ENCODE measurements at places on chromosomes 2 and 18. TPM values are rescaled to one million over a fixed set of nuclear protein-coding genes. Genes with fewer than 3 reads are reported as not detected.

Gene DYSF
- total RNA-seq: 46.8 TPM

Gene HAT1
- total RNA-seq: 29.1 TPM

Gene CHRNG
- total RNA-seq: not detected

Gene TEKT4
- total RNA-seq: not detected

Gene CHRND
- not detected for total RNA-seq

Gene ALKAL2
- total RNA-seq: 64.2 TPM

Gene CXCR4
- 7.8 TPM for total RNA-seq

Gene ELOA2
- not detected for total RNA-seq

Gene COL5A2
- 61.1 TPM for total RNA-seq

Gene ACMSD
- not detected for total RNA-seq

- no peak for DNase-seq
Observed at GRCh38 chr2:156472686-156473085, 36.5 kb downstream of the GPD2 start.

DNA sequence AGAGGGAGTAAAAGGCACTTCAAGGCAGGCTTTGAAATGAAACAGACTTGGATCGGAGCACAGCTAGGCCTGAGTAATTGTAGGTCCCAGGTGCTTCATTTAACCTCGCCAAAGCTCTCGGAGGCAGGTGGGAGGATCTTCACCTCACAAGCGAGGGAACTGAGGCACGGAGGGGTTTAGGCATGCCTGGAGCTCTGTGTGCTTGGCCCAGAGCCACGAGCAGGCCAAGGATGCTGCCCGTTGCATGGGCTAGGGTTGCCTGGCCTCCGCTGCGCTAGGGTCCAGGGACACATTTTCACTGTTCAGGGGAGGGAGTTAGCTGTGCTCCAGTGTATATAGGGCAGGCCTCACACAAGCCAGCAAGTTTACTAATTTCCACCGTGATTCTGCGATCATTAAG is 11.2 kb downstream of the TMEM37 start:
- DNase-seq: no peak

DNA sequence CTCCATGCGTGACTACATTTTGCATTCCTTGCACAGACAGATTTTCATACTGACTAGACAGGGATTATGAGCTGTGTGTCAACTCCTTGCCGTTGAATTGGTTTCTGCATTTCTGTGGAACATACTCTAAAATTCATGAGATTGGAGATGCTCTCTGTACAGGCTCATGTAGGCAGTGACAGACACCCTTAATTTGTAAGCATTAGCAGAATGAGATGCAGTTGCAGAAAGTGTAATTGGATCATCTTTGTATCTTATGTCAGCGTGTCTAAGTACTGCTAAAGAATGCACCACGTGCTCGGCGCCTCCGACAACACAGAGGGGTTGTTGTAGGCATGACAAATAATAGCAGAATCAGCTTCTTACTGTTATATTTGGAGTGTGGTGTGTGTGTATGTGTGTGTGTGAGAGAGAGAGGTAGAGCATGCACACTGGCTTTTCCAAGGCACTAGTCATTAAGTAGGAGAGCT is 212.4 kb downstream of the CMPK2 start:
- DNase-seq: no peak

DNA sequence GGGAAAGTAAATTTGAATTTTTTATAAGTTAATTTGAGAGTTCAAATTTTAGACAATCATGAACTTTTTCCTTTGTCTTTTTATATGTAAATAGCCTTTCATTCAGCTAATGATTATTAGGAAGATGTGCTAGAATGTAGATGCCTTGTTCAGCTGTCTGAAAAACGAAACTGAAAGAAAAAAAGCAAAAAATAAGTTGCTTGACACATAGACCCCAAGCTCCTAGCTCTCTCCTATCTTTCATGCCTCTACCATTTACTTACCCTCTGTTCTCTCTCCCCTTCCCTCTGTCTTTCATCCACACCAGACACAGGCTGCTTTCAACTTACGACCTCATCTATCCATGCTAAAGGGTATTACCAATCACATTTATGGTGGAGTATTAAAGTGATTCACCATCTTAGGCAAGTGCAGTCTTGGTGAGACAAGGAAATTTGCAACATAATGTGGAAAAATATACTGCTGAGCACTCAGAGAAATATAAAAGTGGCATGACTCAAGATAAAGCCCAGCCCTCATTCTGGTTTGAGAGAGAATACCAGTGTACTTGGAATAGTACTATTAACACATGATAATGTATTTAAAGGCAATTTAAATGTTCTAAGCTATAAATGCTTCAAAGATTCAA is 425.6 kb downstream of the SUCLG1 start:
- no peak for DNase-seq

DNA sequence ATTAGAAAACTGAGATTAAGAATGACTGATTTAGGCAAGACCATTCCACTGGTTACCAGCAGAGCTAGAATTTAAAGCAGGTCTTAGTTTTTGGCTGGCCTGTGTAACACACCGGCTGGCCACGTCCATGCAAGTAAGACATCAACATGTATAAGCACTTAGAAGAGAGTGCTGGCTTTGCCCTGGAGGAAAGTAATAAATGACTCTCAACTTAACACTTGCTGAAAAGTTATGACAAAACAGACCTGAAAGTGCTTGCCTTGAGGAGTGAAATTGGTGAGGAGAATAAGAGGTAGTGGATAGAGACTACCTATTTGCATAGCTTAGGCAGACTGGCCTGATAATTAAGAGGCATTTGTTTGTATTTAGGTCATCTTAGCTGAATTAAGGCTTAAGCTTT is 165.7 kb upstream of the KCNJ3 start:
- DNase-seq: no peak

DNA sequence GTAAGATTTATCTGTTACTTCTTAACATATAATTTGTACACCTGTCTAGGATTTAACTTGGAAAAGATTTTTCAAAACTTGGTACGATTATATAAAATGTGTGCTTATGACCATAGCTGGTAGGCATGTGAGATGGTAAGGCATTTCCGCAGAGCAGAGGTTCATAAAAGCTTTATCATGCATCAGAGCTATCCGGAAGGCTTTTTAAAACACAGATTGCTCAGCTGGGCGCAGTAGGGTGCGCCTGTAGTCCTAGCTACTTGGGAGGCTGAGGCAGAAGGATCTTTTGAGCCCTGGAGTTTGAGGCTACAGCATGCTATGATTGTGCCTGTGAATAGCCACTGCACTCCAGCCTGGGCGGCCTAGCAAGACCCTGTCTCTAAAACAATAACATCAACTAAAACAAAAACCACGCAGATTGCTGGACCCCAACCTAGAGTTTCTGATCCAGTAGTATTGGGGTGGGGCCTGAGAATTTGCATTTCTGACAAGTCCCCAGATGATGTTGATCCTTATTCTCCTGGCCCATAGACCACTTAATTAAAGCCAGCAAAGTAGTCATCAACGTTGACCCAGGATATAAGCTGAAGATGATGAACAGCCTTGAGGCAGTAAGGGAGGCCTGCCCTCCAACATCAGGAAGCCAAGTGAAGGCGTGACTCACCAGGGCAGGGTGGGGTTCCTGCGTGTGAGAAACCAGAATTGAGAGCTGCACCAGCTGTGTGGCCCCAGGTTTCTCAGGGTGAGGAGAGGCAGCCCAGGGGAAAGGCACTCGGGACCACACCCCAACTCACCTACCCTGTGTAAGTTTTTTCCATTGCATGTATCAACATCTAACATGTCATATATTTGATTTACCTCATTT is 21.6 kb upstream of the SLC20A1 start:
- peak; percentile 89 for DNase-seq

GRCh38 chr18:50509012-50509411 is 50.9 kb upstream of the MAPK4 start:
- no peak for DNase-seq

DNA sequence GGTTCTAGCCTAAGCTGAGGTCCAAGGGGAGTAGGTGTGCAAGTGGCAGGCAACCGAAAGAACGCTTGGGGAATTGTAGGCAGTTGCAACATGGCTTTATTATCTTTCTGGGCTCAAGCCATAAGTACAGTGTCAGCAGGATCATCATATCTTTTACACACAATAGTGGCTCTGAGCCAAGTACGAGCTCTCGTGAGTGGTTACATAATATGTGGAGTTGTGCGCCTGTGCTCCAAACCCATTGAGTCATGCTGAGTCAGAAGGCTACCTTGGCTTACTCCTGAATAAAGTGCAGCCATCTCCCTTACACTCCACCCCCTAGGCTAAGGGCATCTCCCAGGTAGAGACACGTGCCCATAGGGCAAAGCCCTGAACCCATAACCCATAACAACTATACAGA is 233.9 kb downstream of the SATB2 start:
- DNase-seq: no peak

DNA sequence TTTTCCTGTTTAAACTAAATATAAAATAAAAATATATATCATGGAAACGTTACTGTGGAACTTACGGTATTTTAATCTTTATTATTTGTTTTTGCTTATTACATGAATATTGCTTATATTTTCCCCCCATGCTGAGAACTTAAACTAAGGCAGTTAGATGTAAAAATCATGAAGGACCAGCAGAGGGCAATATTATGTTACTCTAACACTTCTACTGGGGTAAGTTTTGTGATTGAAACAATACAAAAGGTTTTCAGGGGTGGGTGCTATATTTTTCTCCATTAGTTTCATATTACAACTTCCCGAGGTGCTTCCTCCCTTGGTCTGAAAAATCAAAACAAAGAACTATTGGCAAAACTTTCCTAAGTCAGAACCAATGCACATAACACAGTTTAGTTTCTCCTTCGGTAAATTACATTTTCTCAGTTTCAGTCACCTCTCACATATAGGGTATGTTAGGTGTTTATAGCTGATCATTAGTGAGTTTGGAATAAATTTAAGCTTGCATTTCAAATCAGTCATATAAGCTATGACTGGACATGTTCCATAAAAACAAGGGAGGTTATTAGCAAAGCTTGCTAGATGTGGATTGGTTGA is 54.8 kb downstream of the ZNF407 start:
- no peak for DNase-seq

DNA sequence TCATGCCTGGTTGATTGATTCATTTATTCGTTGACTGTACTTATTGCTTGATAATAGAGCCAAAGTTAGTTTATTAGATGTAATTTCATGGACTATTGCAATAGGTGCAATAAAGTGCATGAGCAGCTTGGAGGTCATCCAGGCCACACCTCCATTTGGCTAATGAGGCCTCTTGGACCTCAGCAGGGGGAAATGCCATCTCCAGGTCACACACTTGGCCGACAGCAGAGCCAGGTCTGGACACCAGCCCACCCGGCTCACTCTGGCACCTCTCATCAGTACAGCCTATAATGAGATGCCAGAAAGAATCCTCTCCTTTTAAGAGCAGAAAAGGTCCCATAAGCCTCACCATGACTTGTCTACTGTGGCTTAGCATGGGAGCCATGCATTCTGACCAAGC is 71.2 kb upstream of the AFF3 start:
- DNase-seq: no peak

- no peak for DNase-seq
Observed at GRCh38 chr2:181697571-181697970, 17.3 kb upstream of the NEUROD1 start.

GRCh38 chr2:238518821-238519186 is 92.1 kb downstream of the ASB1 start:
- DNase-seq: no peak

DNA sequence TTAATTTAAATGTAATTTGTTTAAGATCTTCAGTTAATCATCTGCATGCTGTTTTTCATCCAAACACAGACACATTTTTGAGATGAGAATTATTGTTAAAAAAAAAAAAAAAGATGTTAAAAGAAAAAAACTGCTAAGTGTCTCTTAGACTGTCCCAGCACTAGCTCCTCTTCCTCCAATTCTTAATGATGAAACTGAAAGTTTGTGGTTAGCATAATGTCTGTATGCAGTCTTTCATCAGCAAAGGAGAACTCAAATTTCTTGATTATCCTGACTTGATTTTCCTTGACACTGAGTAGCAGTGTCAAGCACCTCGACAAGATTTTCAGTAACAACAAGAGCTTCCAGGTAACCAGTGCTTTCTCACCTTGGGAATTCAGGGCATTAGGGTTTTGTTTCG is 274.4 kb downstream of the LRRTM1 start:
- no peak for DNase-seq

GRCh38 chr2:218870984-218871344 is 9.7 kb upstream of the WNT10A start:
- no peak for DNase-seq

GRCh38 chr2:118850168-118850900 is 2.9 kb upstream of the EN1 start:
- DNase-seq: no peak

- peak; percentile 94 for DNase-seq
Observed at GRCh38 chr2:96907115-96908041, 37.5 kb upstream of the SEMA4C start.

DNA sequence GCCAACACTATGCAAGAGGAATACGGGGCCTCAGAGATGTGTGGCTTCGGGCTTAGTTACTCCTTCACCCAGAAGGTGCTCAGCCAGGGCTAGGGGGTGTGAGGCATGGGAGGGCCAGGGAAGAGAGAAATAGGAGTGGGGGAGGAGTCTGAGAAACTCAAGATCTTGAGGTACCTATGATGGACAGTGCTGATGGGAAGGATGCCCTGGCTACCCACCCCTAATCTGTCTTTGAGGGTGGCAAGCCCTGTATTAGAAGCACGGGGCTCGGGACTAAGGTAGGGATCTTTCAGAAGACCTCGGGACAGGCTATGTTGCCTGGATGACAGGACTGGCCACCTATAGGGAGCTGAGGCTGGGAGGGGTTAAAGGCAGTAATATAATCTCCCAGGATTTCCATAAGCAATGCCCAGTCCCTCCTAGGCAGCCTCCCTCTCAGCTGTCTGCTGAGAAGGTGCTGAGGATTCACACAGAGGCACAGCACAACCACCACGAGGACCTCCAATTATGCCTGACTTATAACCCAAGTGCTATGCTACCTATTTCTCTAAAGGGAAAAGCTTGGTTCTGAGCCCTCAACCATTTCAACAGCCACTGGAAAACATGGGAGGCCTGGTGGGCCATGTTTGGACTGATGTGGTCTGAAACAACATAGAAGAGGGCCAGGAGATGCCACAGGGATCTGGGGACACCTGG is 23.3 kb downstream of the MTHFD2 start:
- no peak for DNase-seq

DNA sequence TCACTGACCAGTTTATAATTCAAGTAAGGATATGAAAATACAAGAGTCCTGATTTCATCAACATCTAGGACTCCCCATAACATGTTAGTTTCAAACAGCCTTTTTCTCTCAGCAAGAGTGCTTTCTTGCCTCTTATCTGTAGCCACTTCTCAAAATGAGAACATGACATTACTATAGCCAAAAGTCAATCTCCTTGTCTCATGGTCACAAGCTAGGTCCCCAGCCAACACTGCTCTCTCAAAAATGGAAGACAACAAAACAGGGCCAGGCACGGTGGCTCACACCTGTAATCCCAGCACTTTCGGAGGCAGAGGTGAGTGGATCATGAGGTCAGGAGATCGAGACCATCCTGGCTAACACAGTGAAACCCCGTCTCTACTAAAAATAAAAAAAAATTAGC is 15.8 kb downstream of the CLASP1 start:
- DNase-seq: no peak

GRCh38 chr18:79540904-79541282 is 138.7 kb upstream of the CTDP1 start:
- peak; percentile 71 for DNase-seq

- no peak for DNase-seq
Observed at GRCh38 chr2:100754951-100755350, 65.0 kb upstream of the NPAS2 start.

GRCh38 chr2:209431701-209432100 is 7.9 kb downstream of the MAP2 start:
- no peak for DNase-seq
